ENCODE measurements at places on chromosomes 1 and 21. TPM values are rescaled to one million over a fixed set of nuclear protein-coding genes. Genes with fewer than 3 reads are reported as not detected.

Gene DISP1
- total RNA-seq = 5.4 TPM

Gene TUFT1
- 3.2 TPM for total RNA-seq

Gene MNDA
- total RNA-seq = 0.68 TPM

Gene PEAR1
- not detected for total RNA-seq

Gene FCN3
- total RNA-seq = not detected

Gene ST6GALNAC3
- total RNA-seq = 3.2 TPM

Gene BCL10
- 31.4 TPM for total RNA-seq

Gene IL19
- not detected for total RNA-seq

Gene PRDM16
- not detected for total RNA-seq

Gene FCGR1A
- total RNA-seq = not detected

Gene PERM1
- not detected for total RNA-seq

Gene LCE1D
- not detected for total RNA-seq

Gene ORC1
- total RNA-seq = 1.0 TPM

Gene PKN2
- total RNA-seq = 62.1 TPM

Gene ADAMTSL4
- total RNA-seq = 0.29 TPM

Gene SPRR1A
- not detected for total RNA-seq

Gene CASQ2
- not detected for total RNA-seq

Gene LRRC71
- total RNA-seq = not detected

Gene DENND2C
- 2.3 TPM for total RNA-seq

Gene SPRR1B
- not detected for total RNA-seq

Gene LPAR3
- 1.4 TPM for total RNA-seq

Gene TFF2
- not detected for total RNA-seq

Gene NBPF20
- total RNA-seq = 3.8 TPM

Gene BCL2L15
- total RNA-seq = 3.3 TPM

Gene DMBX1
- not detected for total RNA-seq

Gene B3GALT5
- not detected for total RNA-seq

Gene PTPN7
- total RNA-seq = 37.4 TPM

Gene IL10
- not detected for total RNA-seq

Gene CSF3R
- total RNA-seq = 0.44 TPM

Gene TSPAN2
- total RNA-seq = 0.77 TPM

Gene TENT5C
- total RNA-seq = 5.4 TPM

Gene ICOSLG
- total RNA-seq = 5.8 TPM

Gene MTARC2
- total RNA-seq = not detected

Gene TNFSF4
- 1.6 TPM for total RNA-seq

Gene CFHR1
- total RNA-seq = not detected

Gene GPX7
- 25.0 TPM for total RNA-seq

Gene SYPL2
- not detected for total RNA-seq

Gene ADORA3
- total RNA-seq = not detected

Gene C1QC
- 1.2 TPM for total RNA-seq

Gene MTMR11
- 1.5 TPM for total RNA-seq

Gene TIE1
- not detected for total RNA-seq

Gene KCNK2
- not detected for total RNA-seq

Gene SLC16A4
- 0.55 TPM for total RNA-seq

Gene ADAMTS5
- not detected for total RNA-seq

Gene LHX8
- not detected for total RNA-seq

Gene COA6
- 16.1 TPM for total RNA-seq

Gene AXDND1
- 0.65 TPM for total RNA-seq

Gene FMO3
- total RNA-seq = not detected

Gene NCMAP
- total RNA-seq = 0.21 TPM

Gene SERPINC1
- total RNA-seq = not detected

Gene TMOD4
- total RNA-seq = 4.6 TPM

Gene DBT
- 16.2 TPM for total RNA-seq

Gene FALEC
- total RNA-seq = 1.9 TPM

Gene LRRC38
- total RNA-seq = not detected

Gene KIAA0040
- 25.7 TPM for total RNA-seq

Gene TMEM269
- 0.49 TPM for total RNA-seq

Gene AADACL3
- not detected for total RNA-seq

Gene SMIM1
- total RNA-seq = 2.8 TPM

All from naive thymus-derived CD8-positive, alpha-beta T cell (primary cell).